ENCODE measurements at places on chromosomes 4 and X.
A peak's percentile ranks its signal among the peaks of the same experiment; 100 is the strongest.

- peak; percentile 41 for DNase-seq
These were observed 1.2 kb downstream of the USP46 start for GRCh38 chr4:52657618-52658501.

GRCh38 chr4:138249132-138249531, 7.0 kb upstream of the SLC7A11 start:
- no peak for DNase-seq

GRCh38 chr4:3709846-3710441, 56.2 kb upstream of the ADRA2C start:
- DNase-seq: no peak

- DNase-seq: peak; percentile 27
These were observed 71.0 kb downstream of the DDX60L start for GRCh38 chr4:168409089-168409801.

- no peak for DNase-seq
These were observed 98.5 kb downstream of the RRAGB start for GRCh38 chrX:55816023-55816422.
